Fibroblast of villous mesenchyme (primary cell): ENCODE measurements at places on chromosomes 4 and X.
A peak's percentile ranks its signal among the peaks of the same experiment; 100 is the strongest.

- DNase-seq: no peak
These were observed 56.5 kb downstream of the STAG2 start for GRCh38 chrX:124018023-124018422.

- peak; percentile 83 for DNase-seq
These were observed 40.1 kb downstream of the NOP14 start for GRCh38 chr4:2923141-2923551.

DNA sequence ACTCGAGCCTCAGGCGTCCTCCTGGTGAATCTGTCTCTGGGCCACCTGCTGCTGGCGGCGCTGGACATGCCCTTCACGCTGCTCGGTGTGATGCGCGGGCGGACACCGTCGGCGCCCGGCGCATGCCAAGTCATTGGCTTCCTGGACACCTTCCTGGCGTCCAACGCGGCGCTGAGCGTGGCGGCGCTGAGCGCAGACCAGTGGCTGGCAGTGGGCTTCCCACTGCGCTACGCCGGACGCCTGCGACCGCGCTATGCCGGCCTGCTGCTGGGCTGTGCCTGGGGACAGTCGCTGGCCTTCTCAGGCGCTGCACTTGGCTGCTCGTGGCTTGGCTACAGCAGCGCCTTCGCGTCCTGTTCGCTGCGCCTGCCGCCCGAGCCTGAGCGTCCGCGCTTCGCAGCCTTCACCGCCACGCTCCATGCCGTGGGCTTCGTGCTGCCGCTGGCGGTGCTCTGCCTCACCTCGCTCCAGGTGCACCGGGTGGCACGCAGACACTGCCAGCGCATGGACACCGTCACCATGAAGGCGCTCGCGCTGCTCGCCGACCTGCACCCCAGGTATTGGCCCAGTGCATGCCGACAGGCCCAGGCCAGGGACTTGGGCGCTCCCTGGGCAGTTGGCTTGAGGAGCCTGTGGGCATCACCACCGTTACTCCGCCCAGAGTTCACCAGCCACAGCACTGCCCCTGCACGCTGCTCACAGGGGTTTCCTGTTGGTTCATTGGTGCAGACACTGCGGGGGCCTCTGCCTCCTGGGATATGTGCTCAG, 1.1 kb downstream of the GPR78 start:
- DNase-seq: no peak

DNA sequence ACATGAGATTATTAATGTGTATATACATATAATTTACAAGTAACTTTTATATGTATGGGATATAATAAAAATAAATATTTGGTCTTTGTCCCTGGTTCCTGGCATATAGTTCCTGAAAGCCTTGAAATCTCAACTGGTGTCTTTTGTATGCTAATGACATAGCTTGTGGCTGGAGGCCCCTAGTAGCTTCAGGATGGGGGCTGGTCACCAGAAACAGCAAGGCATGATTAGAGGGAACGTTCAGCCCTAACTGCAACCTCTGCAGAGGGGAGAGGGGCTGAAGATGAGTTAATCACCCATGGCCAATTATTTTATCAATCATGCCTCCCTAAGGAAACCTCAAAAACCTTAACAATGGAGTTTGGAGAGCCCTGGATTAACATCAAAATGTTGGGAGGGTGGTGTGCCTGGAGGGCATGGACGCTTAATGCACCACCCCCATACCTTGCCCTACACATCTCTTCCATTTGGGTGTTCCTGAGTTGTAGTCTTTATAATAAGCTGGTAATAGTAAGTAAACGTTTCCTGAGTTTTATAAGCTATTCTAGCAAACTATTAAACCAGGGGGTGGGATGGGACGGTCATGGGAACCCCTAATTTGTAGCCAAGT, 21.3 kb downstream of the PIN4 start:
- no peak for DNase-seq

- peak; percentile 21 for DNase-seq
These were observed 293.1 kb downstream of the QDPR start for GRCh38 chr4:17218786-17219185.
